ENCODE measurements at places on chromosomes 5 and 9. TPM values are rescaled to one million over a fixed set of nuclear protein-coding genes. Genes with fewer than 3 reads are reported as not detected.

DNA sequence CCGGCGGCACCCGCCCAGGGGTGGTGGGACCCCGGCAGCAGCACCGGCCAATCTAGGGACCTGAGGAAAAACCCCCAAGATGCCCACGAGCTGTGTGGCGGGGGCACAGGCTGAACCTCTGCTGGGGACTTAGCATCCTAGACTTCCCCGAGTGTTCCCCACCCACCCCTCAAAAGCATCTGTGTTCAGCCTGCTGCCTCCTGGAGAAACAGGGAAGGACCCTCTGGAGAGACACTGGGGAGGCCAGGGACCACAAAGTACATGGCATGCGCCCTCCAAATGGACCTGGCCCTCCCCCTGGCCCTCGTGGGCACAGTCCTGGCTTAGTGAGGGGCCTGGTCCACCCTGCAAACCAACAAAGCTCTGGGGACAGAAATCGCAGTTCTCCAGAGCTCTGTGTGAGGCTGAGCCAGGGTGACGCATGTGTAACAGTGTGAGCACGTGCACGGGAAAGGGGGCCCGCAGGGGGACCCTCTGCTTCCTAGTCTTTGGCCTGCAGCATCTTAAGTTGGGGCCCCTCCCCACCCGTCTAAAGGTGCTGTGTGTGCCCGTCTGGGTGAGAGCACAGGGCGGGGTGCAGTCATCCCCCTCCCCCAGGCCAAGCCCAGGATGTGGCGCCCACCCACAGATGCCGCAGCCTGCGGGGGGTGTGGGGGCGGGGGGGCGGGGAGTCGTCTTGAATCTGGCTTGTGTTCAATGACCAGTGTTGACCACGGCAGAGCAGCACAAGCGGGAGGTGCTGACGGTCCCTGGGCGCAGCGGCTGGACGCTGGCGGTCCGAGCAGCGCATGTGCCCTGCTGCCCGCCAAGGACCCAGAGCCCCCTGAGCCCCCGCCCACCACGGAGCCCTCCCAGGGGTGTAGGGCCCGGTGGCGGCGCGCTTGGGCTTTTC is 672 bp upstream of the KCNT1 start:
- DNase-seq = no peak

- no peak for DNase-seq
Observed at GRCh38 chr5:90518661-90519060, 10.7 kb downstream of the LYSMD3 start.

DNA sequence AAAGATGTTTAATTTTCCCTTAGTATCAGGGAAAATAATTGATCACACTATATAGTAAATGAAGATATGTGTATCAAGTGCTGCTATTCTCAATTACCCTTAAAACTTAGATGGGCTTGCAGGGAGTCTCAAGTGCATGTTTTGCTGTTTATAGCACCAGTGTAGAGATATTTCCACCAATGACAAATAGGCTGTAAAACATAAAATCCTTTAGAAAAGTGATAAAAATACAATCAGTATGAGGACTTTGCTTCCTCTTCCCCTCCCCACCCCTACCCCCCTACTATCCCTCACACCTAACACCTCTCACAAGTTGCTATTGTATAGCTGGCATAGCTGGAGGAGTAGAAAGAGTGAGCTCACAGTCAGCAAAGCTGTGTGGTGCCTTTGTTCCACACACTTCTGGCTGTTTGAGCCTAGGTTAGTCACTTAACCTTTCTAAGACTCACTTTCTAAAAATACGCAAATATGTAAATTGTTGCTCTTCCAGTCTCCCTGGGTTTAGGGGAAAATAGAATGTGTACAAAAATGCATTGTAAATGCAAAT is 93.1 kb downstream of the PDE4D start:
- DNase-seq = no peak

- DNase-seq = no peak
Observed at GRCh38 chr9:93295456-93296076, 111.6 kb downstream of the WNK2 start.

- no peak for DNase-seq
Observed at GRCh38 chr9:137960496-137960895, 82.9 kb downstream of the CACNA1B start.

- DNase-seq = no peak
Observed at GRCh38 chr9:134970719-134971118, 53.0 kb upstream of the FCN1 start.

- peak; percentile 41 for DNase-seq
Observed at GRCh38 chr5:1545126-1545804, 21.5 kb upstream of the LPCAT1 start.

The DBH gene
- not detected for total RNA-seq

The ADAMTSL1 gene
- 1.0 TPM for total RNA-seq

The PAEP gene
- total RNA-seq = not detected
